ENCODE measurements at places on chromosomes 5 and 9.
A peak's percentile ranks its signal among the peaks of the same experiment; 100 is the strongest.

DNA sequence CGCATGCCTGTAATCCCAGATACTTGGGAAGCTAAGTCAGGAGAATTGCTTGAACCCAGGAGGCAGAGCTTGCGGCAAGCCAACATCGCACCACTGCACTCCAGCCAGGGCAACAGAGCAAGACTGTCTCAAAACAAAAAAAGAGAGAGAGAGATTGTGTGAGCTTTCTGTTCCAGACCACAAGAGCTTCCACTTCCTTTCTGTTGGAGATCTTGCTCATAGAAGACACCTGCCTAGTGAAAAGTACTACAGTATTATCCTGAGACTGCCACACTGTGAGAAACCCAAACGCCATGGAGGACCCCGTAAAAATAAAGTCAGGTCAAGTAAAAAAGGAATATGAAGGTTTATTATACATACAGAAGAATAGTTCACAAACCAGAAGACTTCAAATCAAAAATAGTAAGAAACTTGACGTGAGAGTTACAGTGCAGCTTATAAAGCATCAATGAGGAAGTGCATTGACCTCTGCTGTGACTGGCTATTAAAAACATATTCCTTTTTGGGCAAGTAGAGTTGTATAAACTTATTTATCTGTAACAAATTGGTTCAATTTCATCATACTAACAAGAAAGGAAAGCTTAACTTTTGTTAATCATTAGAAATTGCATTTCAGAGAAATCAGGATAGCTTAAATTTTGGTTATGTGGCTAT lies 4.3 kb upstream of the EMB start:
- DNase-seq = no peak

GRCh38 chr5:102857076-102857818 lies 102.1 kb downstream of the PAM start:
- DNase-seq = no peak

- DNase-seq = no peak
Measured at GRCh38 chr5:94181895-94182294, 436.5 kb downstream of the KIAA0825 start.

- no peak for DNase-seq
Measured at GRCh38 chr5:166369346-166369745, 1922.1 kb upstream of the WWC1 start.

DNA sequence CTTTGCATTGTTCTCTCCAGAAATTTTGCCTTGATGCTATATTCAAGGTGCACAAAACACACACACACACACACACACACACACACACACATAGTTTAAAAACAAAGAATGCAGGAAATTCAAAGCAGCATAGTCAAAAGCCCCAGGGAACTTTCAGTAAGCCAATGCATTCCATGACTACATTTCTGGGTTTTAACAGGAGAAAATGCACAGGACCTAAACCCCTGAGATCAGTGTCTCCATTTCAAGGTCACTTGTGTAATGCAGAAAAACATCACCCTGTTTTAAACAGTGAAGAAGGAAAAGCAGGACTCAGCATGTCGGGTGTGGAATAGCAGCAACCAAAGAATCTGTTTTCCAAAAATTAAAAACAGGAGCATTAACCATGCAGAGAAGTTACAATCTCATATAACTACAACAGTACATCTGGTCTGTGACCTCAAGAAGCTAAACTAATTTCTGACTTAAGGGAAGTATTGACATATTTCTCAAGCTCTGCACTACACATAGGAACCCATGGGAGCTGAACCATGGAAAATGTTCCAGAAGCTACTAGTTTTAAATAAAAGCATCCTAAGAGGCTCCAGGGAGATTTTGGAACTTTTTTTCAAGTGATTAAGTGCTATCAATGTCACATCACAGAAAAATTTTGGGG lies 296.7 kb downstream of the HINT1 start:
- no peak for DNase-seq

GRCh38 chr5:159458217-159458711 lies 128.0 kb upstream of the IL12B start:
- DNase-seq = no peak

DNA sequence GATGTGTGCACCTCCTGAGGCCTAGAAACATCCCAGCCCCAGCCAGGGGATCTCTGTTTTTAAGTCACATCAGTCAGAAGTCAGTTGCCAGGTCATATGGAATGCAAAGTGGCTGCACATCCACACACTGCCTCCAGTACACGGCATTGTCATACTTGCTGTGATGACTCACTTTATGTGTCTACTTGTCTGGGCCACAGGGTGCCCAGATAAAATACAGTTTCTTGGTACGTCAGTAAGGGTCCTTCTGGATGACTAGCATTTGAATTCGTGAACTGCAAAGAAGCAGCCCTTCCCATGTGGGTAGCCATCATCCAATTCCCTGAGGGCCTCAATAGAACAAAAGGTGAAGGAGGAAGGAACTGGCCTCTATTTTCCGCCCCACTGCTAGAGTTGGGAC lies 27.7 kb downstream of the AUH start:
- DNase-seq = no peak

DNA sequence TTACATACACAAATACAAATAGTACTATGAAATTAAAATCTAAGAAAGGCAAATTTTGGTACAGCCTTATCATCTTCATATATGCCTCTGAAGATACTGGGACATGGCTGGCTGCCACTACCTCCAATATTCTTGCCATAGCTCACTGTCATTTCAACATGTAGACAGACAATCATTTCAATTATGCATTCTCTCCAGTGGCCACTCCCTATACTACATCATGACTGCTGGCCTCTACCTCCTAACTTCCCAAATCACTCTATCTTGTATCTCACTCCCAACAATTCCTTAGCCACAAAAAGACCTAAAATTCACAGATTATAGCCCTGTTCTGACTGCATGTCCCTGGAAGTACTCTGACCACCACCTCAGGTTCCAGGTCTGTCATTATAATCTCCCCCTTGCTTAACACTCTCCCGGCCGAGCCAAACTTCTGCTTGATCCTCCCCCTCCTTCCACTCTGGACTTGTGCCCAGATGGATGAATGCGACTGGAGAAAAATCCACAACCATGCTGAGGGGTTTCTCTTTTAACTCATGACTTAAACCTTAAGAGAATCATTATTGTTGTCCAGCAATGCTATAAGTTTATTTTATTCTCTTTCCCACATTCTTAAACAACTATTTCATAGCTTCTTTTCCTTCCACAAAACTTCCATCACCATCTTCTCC lies 225.3 kb upstream of the TLE4 start:
- DNase-seq = no peak

DNA sequence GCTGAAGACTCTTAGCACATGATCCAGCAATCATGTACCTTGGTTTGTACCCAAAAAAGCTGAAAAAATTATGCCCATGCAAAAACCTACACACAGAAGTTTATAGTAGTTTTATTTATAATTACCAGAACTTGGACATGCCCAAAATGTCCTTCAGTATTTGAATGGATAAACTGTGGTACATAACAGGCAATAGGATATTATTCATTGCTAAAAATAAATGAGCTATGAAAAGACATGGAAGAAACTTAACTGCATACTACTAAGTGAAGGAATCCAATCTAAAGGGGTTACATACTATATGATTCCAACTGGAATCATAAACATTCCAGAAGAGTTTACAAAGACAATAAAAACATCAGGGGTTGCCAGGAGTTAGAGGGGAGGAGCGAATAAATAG lies 25.6 kb downstream of the FBXL17 start:
- DNase-seq = no peak

GRCh38 chr9:5799314-5799713 lies 33.6 kb downstream of the ERMP1 start:
- DNase-seq = no peak

DNA sequence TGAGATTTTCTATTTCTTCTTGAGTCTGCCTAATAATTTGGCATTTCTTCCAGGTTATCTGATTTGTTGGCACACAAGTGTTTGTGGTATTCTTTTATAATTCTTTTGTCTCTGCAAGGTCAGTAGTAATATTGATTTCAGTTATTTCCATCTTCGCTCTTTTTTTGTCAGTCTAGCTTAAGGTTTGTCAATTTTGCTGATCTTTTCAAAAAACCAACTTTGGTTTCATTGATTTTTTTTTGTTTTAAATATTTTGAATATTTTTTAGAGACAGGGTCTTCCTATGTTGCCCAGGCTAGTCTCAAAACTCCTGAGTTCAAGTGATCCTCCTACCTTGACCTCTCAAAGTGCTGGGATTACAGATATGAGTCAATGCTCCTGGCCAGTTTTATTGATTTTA lies 162.8 kb downstream of the BARX1 start:
- no peak for DNase-seq

DNA sequence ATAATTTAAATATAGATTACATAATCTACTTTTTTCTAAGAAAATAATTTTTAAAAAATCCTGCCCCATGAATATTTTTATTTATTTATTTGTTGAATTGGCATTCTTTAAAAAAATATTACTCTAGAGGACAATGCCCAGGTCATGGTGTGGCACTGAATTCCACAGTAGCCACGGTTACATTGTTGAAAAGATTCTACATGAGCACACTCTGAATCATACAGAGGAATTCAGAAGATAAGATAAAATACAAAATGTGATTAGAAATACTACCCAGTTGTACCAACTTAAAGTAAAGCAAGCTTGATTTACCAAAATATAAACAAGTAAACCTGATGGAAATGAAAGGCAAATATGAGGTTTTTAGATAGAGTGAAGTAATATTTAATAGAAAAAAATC lies 183.7 kb downstream of the HCN1 start:
- DNase-seq = no peak

GRCh38 chr9:123432331-123433236 lies 76.6 kb downstream of the CRB2 start:
- no peak for DNase-seq

- DNase-seq = no peak
Measured at GRCh38 chr9:89664896-89665329, 60.1 kb downstream of the GADD45G start.

GRCh38 chr5:150263801-150264621 lies 25.6 kb downstream of the CAMK2A start:
- DNase-seq = no peak

DNA sequence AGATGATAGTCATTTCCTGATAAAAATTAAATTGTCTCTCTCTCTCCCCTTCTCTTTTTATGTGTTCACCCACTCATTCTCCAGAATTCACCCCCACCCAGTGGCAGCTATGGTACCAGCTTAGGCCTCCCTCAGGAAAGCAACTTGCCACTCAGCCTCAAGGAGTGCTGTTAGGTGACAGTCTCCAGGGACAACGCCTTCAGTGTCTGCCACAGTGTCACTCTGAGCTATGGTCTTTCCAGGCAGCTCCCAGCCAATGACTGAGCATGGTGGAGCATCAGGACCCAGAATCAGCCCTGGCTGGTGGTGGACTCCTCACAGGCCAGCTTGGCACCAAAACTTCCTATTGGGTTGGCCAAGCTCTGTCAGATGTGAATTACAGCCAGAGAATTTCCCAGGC lies 140.9 kb upstream of the PIK3R1 start:
- no peak for DNase-seq

GRCh38 chr5:40437452-40437861 lies 242.3 kb upstream of the PTGER4 start:
- DNase-seq = peak; percentile 9

GRCh38 chr9:127614961-127615360 lies 2.9 kb downstream of the STXBP1 start:
- DNase-seq = no peak

DNA sequence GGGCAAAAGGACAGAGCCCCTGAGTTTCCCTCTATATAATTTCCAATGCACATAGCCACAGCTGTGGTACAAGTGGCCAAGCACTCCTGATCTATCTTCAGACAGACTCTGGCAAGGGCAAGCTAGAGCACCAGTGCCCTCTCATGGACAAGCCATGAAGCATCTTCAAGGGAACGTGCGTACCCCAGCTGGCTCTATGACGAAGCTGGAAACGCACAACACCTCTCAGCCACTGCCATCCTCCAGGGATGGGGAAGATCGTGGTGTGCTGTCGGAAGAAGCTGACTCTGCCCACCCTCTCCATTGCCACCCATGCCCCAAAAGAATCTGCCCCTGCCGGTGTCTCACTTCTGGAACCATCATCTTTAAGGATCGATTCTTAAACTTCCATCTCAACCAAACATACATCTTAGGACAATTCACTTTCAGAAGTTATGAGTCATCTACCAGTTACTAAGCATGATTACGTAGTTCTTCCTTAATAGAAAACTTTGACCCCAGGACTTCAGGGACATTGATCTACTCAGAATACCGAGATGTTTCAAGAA lies 482.9 kb downstream of the AGTPBP1 start:
- DNase-seq = no peak

DNA sequence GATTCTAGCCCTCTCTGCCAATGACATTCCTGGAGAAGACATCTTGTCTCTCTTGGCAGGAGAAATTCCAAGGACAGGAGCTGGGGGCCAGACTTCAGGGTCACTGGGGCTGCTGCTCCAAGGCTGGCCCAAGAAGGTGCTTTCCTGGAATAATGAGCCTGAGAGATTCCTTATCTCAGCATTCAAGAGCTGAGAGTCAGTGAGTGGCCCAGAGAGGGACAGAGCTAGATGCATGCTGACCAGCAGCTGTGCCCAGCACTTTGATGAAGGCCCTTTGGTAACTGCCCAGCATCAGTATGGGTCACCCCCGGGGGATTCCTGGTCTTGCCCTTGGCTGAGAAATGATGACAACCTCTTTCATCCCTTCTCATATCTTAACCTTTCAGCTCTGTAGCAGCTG lies 47.7 kb upstream of the CTNNA1 start:
- DNase-seq = no peak

GRCh38 chr5:133892774-133893173 lies 75.7 kb downstream of the C5orf15 start:
- DNase-seq = no peak

GRCh38 chr5:78647838-78648358 lies 674 bp downstream of the LHFPL2 start:
- DNase-seq = no peak

GRCh38 chr5:157562111-157562581 lies 13.4 kb downstream of the ADAM19 start:
- no peak for DNase-seq

- DNase-seq = no peak
Measured at GRCh38 chr9:97980918-97981845, 2.0 kb upstream of the ANP32B start.

- no peak for DNase-seq
Measured at GRCh38 chr5:178221853-178222252, 10.7 kb downstream of the PHYKPL start.

- no peak for DNase-seq
Measured at GRCh38 chr9:17342696-17343095, 207.9 kb downstream of the CNTLN start.

- no peak for DNase-seq
Measured at GRCh38 chr5:93570294-93571113, 10.5 kb downstream of the NR2F1-AS1 start.
